ENCODE measurements at places on chromosomes 6 and 20. TPM values are rescaled to one million over a fixed set of nuclear protein-coding genes. Genes with fewer than 3 reads are reported as not detected.

ZSCAN16 gene
- total RNA-seq: 24.4 TPM

SPATA25 gene
- 4.4 TPM for total RNA-seq

RALY gene
- total RNA-seq: 56.7 TPM

MRPL2 gene
- 10.3 TPM for total RNA-seq

CNKSR3 gene
- 5.0 TPM for total RNA-seq

PSMB9 gene
- 0.94 TPM for total RNA-seq

GLP1R gene
- total RNA-seq: not detected

RIPK1 gene
- total RNA-seq: 7.8 TPM

CPNE5 gene
- 15.3 TPM for total RNA-seq

TMEM244 gene
- total RNA-seq: not detected

ARFGEF3 gene
- total RNA-seq: 84.8 TPM

APOBEC2 gene
- total RNA-seq: not detected

SLC22A7 gene
- total RNA-seq: 1.9 TPM

LY86 gene
- total RNA-seq: 1.3 TPM

ANGPT4 gene
- not detected for total RNA-seq

SPACA1 gene
- not detected for total RNA-seq

KCNK5 gene
- total RNA-seq: not detected

OPRM1 gene
- total RNA-seq: 0.94 TPM

METTL24 gene
- 1.6 TPM for total RNA-seq

FRK gene
- 0.63 TPM for total RNA-seq

C6orf15 gene
- not detected for total RNA-seq

B3GALT4 gene
- total RNA-seq: 12.8 TPM

LY6G5C gene
- 5.6 TPM for total RNA-seq

BHLHE23 gene
- 0.94 TPM for total RNA-seq

KIF25 gene
- not detected for total RNA-seq

HSPA1L gene
- 3.1 TPM for total RNA-seq

SLC17A5 gene
- 27.9 TPM for total RNA-seq

RBPJL gene
- not detected for total RNA-seq

TP53RK gene
- total RNA-seq: 61.7 TPM

SYNGAP1 gene
- total RNA-seq: 48.8 TPM

BTBD3 gene
- 53.2 TPM for total RNA-seq

Data from parietal lobe (tissue), 2 donors.